ENCODE measurements at places on chromosomes 5 and 9.

DNA sequence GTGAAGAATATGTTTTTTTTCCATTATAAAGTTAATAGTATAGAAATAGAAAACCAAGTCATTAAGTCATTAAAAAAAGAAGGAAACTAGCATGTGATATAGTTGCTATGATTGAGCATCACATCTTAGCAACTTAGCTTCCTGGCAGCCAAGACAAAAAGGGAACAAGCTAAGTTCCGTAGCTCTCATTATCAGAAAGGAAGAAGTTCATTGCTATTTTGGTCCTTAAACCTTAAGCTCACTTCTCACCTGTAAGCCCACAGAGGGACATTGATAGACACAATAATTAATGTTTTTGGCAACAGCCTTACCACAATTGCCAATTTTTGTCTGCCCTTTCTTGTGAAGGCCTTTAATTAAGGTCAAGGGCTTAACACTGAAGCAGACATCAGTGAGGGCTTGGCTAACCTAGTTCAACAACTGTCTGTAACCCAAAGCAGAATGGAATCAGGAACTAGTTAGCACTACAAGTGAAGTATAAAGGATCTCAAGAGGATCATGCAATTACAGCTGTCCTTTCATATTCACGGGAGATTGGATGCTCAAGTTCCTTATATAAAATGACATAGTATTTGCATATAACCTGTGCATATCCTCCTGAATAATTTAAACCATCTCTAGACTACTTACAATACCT, 24.0 kb upstream of the KLF4 start:
- no peak for DNase-seq

- no peak for DNase-seq
Observed at GRCh38 chr5:67268231-67269021, 71.8 kb upstream of the CD180 start.

- DNase-seq: no peak
Observed at GRCh38 chr5:54279960-54280359, 30.4 kb downstream of the ARL15 start.

GRCh38 chr9:131346559-131346958, 47.3 kb upstream of the PRRC2B start:
- no peak for DNase-seq

DNA sequence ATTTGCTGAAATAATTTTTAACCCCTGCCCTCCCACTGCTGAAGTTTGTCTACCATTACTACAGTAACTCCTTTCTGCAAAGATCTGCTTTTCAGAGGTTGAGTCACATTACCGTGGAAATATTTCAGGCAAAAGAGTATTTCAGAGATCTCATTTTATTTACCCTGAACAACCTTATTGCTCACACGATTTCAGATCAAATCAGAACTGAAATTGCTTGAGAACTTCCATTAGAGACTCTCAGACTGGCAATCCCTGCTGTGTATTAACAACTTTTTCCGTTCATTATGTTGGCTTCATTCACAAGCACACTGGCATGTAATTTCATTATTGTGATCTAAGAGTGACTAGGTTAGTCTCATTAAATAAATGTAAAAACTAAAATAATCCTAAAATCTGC, 16.1 kb downstream of the NR6A1 start:
- DNase-seq: no peak

- DNase-seq: no peak
Observed at GRCh38 chr9:88733651-88734421, 198.9 kb downstream of the NXNL2 start.

GRCh38 chr5:135367554-135367953, 31.5 kb downstream of the MACROH2A1 start:
- DNase-seq: no peak

DNA sequence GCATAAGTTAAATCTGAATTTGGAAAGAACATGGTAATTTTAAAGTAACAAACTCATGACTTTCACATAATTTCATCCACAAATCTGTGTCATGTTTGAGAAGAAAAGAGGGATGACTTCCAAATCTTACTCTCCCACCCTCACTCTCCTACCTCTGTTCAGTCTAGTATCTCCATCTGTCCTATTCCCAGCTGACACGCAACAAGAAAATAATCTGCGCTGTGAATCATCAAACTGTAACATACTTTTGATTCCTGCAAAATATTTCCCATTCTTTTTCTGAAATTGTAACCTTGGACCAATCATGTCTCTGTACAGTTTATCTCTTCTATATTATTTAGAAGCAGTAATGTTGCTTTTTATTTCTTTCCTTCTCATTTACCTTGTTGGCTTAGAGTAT, 91.4 kb downstream of the SLC12A2 start:
- no peak for DNase-seq

GRCh38 chr9:131982671-131983239, 96.9 kb downstream of the MED27 start:
- no peak for DNase-seq

GRCh38 chr5:84272771-84273516, 111.7 kb downstream of the EDIL3 start:
- DNase-seq: no peak

DNA sequence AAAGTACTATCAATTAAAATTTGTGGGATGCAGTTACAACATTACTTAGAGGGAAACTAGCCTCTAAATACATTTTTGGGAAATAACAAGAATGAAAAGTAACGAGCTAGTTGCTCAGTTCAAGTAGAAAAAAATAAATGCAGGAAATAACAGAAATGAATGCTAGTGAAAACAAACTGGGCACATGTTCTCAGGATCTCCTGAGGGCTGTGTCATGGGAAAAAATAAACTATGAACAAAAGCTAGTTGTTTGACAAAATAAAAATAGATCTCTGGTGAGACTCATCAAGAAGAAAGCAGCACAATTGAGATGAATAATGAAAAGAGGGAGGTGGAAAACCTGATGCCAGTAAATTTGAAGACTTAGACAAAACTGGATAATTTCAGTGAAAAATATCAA, 16.3 kb downstream of the IDNK start:
- no peak for DNase-seq

GRCh38 chr5:67416986-67417385, 220.4 kb upstream of the CD180 start:
- DNase-seq: no peak

Data from activated naive CD4-positive, alpha-beta T cell treated with anti-CD3 and anti-CD28 coated beads for 36 hours (primary cell).